ENCODE measurements at places on chromosomes 16 and 17. TPM values are rescaled to one million over a fixed set of nuclear protein-coding genes. Genes with fewer than 3 reads are reported as not detected.

Gene CASKIN1
- 3.8 TPM for total RNA-seq

Gene SLC6A4
- total RNA-seq, result not detected

Gene EXOC3L1
- total RNA-seq, result 0.32 TPM

Gene DGKE
- total RNA-seq, result 9.7 TPM

DNA sequence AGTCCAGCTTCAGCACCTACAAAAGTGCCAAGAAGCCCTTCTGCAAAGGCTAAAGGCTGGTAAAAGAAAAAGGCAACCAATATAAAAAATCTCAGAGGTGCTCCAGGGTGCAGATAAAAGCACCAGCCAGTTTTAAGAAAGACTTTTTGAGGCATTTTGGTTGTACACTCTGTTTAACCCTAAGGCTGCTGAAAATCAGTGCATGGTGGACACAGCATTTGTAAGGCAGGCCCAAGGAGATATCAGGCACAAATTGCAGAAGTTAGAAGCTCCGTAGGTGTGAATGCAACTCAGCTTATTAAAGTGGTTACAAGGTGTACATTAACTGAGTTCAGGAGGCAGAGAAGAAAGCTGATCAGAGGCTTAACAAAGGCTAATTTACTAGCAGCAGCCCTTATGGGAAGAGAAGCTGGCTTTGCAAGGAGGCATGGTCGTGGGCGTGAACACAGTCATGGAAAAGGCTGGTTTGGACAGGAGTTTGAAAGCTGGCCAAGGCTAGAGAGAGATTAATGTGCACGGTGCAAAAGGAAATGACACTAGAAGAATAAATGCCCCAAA, 21.1 kb downstream of the ACSM1 start:
- DNase-seq, result no peak

GRCh38 chr17:82414548-82415281, 3.4 kb upstream of the HEXD start:
- peak; percentile 86 for DNase-seq

DNA sequence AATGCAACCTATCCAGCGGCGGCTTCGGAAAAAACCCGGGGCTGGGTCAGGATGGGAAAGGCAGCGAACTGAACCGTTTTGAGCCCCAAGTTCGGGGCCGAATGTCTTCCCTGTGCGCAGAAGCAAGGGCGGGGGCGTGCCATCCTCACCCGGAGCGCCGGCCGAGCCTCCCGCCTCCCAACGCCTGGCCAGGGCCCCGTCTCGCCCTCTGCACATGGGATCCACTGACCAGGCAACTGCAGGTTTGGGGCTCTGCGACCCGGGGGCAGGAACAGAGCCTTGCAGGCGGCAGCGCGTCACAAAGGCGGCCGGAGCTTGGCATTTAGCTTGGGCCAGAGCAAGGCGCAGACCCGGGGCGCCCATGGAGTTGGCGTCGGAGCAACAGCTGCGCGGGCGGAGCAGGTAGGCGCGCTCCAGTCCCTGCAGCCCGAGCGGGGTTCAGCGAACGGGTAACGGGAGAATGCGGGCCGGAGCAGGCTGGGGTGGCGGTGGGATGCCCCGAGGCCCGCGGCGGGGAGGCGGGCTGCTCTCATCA, at the start of gene FBXO39:
TSS of gene FBXO39 (plus strand) at position 345 of the 535 bp plus-strand sequence. CDS start 3,654 bp downstream, outside the sequence.
- no peak for DNase-seq

- DNase-seq, result peak; percentile 58
Observed at GRCh38 chr16:72902206-72902605, 145.7 kb downstream of the ZFHX3 start.

GRCh38 chr17:47803201-47803600, 18.4 kb downstream of the OSBPL7 start:
- DNase-seq, result no peak

- DNase-seq, result no peak
Observed at GRCh38 chr16:89072548-89073130, 21.0 kb upstream of the ACSF3 start.

- DNase-seq, result no peak
Observed at GRCh38 chr16:86681757-86682106, 103.4 kb downstream of the FOXL1 start.

DNA sequence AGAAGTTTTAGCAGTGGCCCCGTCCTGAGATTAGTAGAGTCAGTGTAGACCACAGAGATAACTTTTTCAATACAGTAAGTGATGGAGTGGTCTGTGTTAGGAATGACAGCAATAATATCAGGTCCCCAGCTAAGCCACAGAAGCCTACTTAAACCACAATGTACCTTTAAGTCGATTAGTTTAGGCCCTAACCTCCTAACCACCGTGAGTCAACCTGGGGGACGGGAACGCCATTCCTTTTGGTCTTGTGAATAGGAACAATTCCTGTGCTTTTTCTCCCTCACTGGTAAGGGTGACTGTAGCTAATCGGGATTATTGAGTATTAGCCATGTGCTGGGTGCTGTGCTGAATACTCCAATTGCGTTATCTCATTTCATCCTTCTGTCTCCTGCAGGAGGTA, 14.0 kb downstream of the YPEL2 start:
- DNase-seq, result no peak

GRCh38 chr17:47850692-47851573, at the start of gene SP6:
Gene SP6, minus strand, starts transcription at chr17:47851163. Its CDS starts 2,734 bp downstream, at chr17:47848429.
- no peak for DNase-seq

- no peak for DNase-seq
Observed at GRCh38 chr17:73718912-73719311, 74.7 kb upstream of the SDK2 start.

GRCh38 chr16:48047720-48048119, 108.1 kb downstream of the ABCC12 start:
- DNase-seq, result no peak

GRCh38 chr16:78065319-78065718, 34.1 kb upstream of the WWOX start:
- no peak for DNase-seq

Measured in A673 (cell line).